Activated CD8-positive, alpha-beta memory T cell treated with anti-CD3 and anti-CD28 coated beads for 1 hour (primary cell): ENCODE measurements at places on chromosomes 7 and 10.
A peak's percentile ranks its signal among the peaks of the same experiment; 100 is the strongest.

DNA sequence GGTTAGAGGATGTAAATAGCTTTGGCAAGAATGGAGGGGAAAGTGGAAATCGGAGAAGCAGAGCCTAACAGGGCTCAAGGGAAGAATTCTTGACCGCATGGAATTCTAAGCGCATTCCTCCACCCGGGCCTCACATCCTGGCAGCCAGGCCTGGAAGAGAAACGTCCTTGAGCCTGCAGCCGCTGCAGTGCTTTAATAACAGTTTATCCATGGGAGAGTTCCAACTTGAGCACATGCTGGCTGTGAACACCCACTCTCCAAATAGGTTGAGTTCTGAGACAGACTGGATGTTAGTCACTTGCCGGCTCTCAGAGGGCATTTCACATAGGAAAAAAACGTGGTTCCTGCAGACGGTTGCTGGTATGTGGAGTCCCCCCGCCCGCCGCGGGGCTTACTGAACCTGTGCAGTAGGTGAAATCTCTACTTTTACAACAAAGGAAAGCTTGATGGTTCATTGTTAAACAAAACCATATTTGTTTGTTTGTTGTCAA is 61.4 kb upstream of the STEAP1B start:
- no peak for DNase-seq

- DNase-seq: no peak
Observed at GRCh38 chr10:30476511-30477155, 42.6 kb downstream of the MAP3K8 start.

DNA sequence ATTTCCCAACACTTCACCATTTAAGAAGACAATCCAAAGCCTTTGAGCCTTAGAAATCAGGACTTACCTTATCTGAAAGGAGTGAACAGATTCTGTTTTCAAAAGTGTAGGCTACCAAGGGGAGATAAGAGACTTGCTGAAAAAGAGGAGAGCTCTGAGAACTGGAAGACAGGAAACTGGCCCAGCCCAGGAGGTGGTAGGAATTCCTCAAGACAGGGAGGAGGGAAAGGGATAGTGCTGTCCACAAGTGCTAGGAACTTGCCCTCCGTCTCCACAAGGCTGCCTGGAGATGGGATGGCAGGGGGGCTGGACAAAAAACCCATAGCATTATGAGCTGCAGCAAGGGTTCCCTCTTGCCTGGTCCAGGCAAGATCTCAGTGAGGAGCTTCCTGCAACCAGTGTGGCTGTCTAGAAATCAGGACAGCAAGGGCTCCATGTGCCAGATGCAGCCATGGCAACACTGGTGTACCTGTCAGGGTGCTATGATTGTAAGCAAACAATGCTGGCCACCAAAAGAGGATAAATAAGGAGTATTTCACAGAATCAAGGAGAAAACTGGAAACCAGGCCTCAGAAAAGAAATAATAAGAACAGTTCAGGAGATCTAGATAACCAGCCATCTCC is 22.7 kb upstream of the FRMD4A start:
- DNase-seq: no peak

DNA sequence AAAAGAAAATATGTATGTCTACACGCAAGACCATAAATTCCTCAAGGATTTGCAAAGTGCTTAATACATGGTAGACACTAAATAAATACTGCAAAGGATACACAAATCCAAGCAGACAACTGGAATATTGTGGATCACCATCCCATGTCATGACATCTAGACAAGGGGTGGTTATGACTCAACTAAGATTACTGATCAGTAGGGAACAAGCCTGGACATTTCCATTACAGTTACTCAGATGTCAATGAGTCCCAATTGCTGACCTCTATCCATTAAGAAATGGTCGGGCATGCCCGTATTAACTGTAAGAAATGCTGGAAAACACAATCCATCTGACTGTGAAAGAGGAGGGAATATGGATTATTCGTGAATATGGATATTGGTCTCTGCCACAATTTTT is 27.6 kb upstream of the RUFY2 start:
- no peak for DNase-seq

- no peak for DNase-seq
Observed at GRCh38 chr10:4070184-4070583, 285.2 kb upstream of the KLF6 start.

GRCh38 chr10:128956149-128956548 is 510.9 kb upstream of the MGMT start:
- no peak for DNase-seq

GRCh38 chr7:105892387-105892786 is 16.0 kb upstream of the ATXN7L1 start:
- DNase-seq: no peak

DNA sequence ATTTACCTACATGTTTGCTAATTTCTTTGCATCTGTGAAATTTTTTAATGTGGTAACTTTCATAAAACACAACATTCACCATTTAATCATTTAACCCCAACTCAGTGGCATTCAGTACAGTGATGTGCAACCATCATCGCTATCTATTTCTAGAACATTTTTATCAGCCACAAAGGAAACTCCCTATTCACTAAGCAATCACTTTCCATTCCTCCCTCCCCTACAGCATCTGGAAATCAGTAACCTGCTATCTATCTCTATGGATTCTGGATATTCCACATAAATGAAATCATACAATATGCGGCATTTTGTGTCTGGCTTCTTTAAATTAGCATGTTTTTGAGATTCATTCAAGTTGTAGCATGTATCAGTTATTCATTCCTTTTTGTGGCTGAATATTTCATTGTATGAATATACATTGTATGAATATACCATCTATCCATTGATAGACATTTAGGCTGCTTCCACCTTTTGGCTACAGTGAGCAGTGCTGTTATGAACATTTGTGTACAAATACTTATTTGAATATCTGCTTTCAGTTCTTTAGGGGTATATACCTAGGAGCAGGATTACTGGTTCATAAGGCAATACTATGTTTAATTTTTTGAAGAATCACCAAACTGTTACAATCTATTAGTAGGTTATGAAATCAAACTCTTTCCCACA is 19.4 kb upstream of the BPGM start:
- DNase-seq: no peak

DNA sequence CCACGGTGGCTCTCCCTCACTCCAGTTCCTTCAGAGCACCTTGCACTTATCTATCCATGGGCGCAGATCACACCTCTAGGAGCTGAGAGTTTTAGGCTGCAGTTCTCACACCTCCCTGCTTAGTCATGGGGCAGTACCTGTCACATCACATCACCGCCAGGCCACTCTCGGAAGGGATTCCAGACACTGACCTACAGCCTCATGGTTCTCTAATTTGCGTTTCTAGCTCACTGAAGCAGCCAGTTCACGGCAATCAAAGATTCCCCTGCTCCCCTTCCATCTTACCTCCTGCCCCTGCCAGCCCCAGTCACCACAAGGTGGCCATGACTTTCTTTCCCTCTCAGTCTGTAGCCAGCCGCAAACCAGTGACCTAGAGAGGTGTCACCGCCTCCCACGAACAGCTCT is 34.2 kb downstream of the ADRB1 start:
- DNase-seq: no peak

GRCh38 chr10:70799124-70799523 is 13.9 kb upstream of the TBATA start:
- no peak for DNase-seq

GRCh38 chr7:116707289-116707688 is 35.3 kb downstream of the MET start:
- DNase-seq: no peak

DNA sequence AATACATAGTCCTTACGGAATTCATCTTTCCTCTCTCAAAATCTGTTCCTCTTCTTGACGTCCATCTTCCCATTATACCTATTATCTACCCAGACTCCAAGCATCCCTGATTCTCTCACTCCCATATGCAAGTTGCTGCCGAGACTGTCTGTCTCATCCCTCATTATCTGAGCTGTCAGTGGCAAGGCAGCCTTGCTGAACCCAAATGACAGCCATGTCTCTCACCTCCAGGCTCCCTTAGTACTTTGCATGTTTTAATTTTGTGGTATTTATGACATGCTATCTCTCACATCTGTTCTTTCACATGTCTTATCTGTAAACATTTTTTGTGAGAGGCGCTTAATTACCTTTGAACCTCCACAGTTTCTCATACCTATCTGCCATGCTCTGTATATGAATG is 54.4 kb upstream of the IFRD1 start:
- no peak for DNase-seq

DNA sequence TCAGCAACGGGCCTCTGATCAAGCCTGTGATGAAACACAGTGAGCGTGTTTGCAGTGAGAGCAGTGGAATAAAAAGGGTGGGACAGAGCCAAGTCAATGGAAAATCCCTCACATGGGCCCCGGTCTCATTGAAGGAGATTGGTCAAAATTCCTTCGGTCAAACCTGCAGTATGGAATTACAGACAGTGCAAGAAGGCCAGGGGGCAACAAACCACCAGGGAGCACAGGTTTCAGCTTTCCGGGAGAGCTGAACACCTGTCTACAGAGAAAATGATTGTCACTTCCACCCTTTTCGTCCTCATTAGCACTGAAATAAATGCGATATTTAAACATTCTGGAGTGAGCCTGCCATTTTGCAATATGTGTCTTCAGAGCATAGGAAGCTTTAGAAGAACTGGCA is 92.9 kb downstream of the GPR26 start:
- no peak for DNase-seq

GRCh38 chr10:126518218-126519080 is 130.2 kb upstream of the ADAM12 start:
- DNase-seq: no peak

GRCh38 chr7:89023206-89023605 is 227.7 kb upstream of the TEX47 start:
- DNase-seq: no peak

- DNase-seq: no peak
Observed at GRCh38 chr10:95297402-95297801, 6.6 kb upstream of the PDLIM1 start.

DNA sequence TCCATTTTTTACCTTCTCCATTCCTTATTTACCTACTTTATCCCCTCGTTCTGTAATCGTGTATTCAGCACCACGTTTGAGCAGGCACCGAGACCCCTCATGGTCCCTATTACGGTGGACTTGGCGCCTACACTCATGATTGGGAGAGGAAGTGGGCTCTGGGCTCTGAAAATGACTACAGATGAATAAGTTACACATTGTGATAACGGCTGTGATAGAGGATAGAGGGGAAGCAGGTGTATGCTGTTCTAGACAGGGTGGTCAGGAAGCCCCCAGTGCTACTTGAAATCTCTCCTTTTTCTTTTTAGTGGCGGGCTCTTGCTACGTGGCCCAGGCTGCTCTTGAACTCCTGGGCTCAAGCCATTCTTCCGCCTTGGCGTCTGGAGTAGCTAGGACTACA is 59.8 kb downstream of the CAMK1D start:
- DNase-seq: no peak

- no peak for DNase-seq
Observed at GRCh38 chr7:151139791-151140190, 27.7 kb downstream of the GBX1 start.

DNA sequence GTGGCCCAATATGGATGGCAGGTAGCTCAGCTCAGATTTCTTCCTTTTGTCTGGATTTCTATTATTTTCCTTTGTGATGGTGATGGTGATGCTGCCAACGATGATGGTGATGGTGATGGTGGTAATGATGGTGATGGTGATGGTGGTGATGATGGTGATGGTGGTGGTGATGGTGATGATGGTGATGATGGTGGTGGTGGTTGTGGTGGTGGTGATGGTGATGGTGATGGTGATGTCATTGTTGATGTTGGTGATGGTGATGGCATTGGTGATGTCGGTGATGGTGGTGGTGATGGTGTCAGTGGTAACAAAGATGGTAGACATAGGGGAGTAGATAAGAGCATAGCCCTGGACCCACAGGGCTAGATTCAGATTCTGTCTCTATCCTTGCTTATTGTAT is 25.4 kb downstream of the TTYH3 start:
- no peak for DNase-seq

GRCh38 chr7:131015657-131015958 is 281.6 kb upstream of the KLF14 start:
- DNase-seq: no peak

GRCh38 chr7:79912213-79912633 is 222.4 kb upstream of the GNAI1 start:
- no peak for DNase-seq

GRCh38 chr10:86348321-86349210 is 18.0 kb downstream of the GRID1 start:
- DNase-seq: no peak

- no peak for DNase-seq
Observed at GRCh38 chr10:6537770-6538169, 42.3 kb downstream of the PRKCQ start.

GRCh38 chr7:26224359-26224758 is 22.8 kb downstream of the CBX3 start:
- no peak for DNase-seq

DNA sequence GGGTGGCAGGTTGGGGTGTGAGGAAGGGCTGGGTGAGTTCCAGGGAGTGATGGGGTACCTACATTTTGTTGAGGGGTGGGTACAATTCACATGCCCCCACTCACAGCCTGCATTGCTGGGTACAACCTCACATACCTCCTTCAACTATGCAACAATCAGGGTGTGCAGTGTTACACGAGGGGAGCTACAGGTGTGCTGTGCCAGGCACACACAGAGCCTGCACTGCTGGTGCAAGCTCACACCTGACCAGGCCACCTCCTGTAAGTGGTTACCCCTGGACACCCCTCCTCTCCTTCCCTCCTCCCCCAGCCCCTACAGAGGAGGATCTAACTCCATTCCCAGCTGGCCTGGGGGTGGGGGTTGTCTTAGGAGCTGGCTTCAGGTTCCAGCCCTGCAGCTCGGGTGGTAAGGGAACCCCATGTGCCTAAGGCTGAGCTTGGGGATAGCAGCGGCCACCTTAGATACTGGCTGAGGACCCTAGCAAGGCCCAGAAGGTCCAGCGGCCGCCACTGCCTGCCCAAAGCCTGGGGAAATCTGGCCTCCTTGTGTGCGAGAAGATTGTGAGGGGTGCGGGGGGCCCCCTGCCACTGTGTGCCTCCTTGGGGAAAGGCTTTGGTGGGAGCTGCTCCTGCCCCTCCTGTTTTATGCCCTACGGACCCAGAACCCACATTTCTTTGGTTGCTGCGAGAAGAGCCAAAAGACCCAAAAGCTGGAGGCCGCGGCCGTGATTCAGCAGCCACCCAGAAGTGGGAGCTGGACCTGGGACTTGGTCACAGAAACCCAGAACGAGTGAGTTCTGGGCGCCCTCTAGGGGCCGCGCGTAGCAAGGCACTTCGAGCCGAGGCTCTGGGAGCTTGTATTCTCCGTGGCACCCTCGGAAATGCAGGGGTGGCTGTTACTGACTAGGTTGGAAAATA is 10.8 kb downstream of the TLX1 start:
- DNase-seq: peak; percentile 68

DNA sequence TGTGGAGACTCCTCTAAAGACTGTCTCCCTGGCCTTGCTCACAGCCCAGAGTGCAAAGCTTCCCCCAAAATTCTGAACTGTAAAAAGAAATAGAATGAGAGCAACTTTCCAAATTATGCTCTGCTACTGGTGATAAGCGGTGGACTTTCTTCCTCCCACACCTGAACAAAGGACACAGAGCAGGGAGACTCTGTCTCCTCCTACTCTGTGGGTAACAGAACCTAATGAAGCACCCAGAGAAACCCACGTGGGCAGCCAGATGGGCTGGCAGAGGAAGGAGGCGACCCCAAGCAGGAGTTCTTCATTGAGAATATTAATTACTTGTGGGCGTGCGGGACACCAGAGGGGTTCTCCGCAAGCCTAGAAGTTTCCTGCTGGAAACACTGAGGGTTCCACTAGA is 139.5 kb downstream of the KMT2E start:
- DNase-seq: no peak
